ENCODE measurements at places on chromosomes 12 and 14.

DNA sequence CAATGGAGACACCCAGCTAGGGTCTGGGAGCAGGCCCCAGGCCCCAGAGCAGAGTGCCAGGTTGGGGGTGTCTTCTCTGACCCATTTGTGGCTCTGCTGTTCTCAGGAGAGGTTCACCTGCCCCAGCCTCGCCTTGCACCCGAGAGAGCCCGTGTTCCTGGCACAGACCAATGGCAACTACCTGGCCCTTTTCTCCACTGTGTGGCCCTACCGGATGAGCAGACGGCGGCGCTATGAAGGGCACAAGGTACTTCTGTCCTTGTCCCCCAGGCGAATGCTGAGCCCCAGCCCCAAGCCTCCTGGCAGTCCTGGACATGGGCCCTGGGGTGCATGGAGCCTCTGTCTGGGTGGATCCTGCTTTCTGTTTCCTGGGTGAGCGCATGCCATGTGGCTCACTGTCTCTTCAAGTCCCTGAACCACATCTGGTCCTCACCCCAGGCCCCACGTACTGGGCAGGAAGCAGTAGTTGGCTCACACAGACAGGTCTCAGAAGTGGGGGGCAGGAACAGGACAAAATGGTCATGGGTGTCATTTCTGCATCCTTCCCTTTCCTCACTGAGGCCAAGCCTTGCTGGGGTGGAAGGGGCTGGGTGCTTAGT lies 58.2 kb downstream of the BEGAIN start:
- DNase-seq = no peak

GRCh38 chr12:7497661-7498060 lies 5.9 kb downstream of the CD163 start:
- DNase-seq = no peak

DNA sequence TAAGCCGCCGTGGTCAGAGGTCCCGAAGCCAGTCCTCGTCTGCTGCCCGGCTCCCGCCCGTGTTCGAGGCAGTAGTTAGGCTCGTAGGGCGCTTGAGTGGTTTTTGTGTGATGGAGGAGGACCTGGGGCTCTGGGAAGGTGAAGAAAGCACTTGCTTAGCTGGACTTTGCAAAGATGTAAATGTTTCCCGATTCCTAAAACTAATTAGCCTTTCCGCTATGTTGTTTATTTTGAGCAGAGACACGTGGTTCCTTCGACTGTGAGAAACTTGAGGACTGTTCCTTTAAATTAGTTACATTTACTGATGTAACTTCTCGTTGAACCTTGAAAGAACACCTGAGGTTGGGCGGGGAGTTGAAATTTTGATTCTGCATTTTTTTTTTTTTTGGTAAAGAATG lies 33.9 kb downstream of the MIA2 start:
- no peak for DNase-seq

DNA sequence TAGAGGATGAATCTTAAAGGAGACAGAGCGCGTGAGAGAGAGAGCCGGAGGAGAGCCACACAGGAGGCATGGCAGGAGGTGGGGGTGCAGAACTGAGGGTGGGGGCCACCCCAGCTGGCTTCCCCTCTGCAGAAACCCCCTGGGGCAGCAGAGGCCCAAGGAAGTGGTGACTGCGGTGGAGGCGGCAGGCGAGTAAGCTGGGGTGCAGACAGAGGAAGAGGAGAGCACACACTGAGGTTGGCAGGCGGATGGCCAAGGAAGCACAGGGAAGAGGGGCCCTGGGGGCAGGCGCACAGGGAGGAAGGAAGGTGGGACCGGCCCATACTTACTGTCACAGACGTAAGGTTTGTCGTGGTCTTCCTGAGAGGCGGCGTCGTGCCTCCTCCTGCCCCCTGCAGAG lies 179.8 kb downstream of the DPF3 start:
- no peak for DNase-seq

GRCh38 chr14:72664651-72665050 lies 229.2 kb downstream of the DPF3 start:
- DNase-seq = no peak

- DNase-seq = no peak
Observed at GRCh38 chr14:99289394-99290189, 17.6 kb upstream of the BCL11B start.

GRCh38 chr12:52838609-52839435 lies 4.7 kb upstream of the KRT79 start:
- DNase-seq = no peak

DNA sequence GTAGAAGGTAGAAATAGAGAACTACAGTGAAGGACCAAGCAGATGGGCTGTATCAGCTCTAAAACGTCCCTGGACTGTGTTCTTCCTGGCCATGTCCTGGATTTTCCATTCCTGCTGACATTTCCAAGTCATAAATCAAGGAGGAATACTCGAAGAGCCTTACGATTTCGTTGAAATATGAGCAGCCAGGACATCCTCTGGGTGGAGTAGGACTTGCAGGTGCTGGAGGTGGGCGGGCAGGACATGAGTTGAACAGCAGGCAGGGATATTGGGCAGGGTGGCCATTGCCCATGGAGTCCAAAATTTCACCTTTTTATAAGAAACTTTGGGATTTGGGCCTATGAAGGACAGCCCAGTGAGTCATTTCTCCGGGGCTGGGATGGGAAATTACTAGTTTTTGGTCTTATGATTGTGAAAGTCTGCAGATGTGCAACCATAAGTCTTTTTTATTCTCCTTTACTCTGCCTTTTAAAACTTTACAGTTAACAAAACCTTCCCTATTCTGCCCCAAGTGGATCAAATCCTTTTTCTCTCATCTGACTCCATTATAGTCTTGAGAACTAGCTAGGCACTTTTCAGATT lies 88.8 kb downstream of the TMX1 start:
- no peak for DNase-seq

GRCh38 chr12:114812384-114812783 lies 128.4 kb upstream of the TBX3 start:
- DNase-seq = no peak

- no peak for DNase-seq
Observed at GRCh38 chr14:93308686-93309345, 24.0 kb downstream of the BTBD7 start.

GRCh38 chr12:115320967-115321366 lies 637.0 kb upstream of the TBX3 start:
- no peak for DNase-seq

GRCh38 chr12:102990419-102990818 lies 32.9 kb downstream of the ASCL1 start:
- no peak for DNase-seq

DNA sequence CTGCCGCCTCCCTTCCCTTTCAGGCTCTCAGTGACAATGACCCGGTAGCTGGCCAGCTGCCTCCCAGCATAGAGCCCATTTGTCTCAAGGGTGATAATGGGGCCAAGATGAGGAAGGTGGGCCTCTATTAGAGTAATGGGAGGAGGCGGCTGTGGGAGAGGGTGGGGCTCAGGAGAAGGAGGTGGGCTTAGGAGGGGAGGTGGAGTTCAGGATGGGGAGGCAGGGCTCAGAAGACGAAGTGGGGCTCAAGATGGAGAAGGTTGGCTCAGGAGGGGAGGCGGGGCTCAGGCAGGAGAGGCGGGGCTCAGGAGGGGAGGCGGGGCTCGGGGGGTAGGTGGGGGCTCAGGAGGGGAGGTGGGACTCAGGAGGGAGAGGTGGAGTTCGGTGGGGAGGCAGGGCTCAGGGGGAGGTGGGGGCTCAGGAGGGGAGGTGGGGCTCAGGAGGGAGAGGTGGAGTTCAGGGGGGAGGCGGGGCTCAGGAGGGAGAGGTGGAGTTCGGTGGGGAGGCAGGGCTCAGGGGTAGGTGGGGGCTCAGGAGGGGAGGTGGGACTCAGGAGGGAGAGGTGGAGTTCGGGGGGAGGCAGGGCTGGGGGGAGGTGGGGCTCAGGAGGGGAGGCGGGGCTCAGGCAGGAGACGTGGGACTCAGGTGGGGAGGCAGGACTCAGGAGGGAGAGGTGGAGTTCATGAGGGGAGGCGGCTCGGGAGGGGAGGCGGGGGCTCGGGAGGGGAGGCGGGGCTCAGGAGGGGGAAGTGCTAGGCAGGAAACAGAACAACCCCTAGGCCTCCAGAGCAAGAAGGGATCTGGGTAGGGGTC lies 36.8 kb downstream of the IQSEC3 start:
- no peak for DNase-seq

- DNase-seq = no peak
Observed at GRCh38 chr12:109212460-109213115, 96.2 kb downstream of the ACACB start.

DNA sequence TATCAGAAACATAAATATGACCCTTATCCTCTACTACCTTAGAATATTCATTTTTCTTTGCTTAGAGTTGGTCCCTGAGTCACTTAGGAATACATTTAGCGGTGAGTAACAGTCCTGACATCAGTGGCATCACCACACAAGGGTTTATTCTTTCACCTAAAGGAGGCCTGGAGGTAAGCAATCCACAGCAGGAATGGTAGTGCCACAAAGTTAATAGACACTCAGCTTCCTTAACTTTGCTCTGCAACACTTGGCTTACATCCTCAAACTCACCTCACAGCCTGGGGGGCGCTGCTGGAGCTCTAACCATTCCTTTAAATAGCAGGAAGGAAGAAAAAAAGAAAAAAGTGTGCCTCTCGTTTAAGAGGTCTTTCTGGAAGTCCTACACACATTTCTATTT lies 29.1 kb downstream of the BBOF1 start:
- DNase-seq = no peak

- DNase-seq = no peak
Observed at GRCh38 chr12:92513231-92513730, 189.5 kb upstream of the PLEKHG7 start.

DNA sequence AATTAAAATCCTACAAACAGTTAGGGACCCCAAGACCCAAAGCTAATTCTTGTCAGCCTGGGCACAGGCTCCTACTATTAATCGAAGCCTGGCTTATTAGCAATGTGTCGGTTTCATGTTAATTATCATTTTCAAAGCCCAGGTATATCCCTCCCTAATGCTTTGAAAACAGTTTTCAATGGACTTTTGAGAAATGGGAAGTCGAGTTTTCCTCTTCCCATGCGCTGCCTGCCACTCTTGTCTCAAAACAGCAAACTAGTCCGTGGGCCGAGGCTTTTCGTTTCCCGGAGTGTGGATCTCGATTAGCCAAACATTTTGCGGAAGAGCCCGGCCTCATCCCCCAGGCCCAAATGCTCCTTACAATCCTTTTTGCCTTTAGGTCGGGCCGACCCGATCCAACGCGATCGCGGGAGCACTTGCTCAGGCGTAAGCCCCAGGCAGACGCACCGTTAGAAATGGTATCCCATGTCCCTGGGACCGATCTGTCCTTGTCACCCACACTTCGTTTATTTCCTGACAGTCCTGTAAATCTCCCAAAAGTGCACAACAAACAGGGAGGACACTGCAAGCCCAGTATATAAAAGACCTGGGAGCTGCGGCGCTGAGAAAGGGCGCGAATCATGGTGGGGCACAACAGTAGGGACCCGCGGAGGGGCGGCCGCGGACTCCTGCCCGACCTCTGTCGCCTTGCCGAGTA lies 1.5 kb downstream of the SIX6 start:
- DNase-seq = no peak

DNA sequence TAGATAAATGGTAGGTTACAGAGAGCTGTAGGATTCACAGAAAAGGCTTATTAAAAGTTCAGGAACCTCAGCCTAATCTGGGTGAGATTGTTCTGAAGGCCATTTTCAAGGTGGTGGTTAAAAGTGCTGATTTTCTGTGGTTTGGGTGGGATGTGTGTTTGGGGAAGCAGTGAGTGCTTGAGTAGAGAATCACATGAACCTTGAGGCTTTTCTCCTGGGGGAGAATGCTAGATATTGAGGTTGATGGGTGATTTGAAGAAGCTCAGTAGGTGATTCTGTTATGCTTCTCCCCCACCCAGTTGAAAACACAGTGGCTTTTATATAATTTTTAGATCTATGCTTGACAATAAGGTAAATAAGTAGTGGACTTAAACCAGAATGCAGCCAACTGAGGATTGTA lies 420.9 kb downstream of the PCNX1 start:
- DNase-seq = no peak

DNA sequence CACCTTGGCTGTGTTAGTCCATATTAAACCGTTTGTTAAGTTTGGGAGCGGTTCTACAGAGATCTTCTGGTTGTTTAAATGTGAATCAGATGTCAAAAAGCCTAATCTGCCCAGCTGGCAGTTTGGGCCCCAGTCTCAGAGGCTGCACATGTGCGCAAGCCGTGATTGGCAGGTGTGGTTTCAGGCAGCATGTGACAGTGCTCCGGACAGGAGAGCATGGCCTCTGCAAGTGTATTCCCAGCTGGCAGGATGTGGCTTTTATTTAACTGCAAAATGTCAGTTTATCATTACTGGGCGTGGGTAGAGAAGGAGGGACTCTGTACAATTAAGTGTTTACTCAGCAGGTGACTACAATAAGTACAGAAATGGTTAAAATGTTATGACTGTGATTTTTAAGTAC lies 77.5 kb downstream of the PELI2 start:
- no peak for DNase-seq

GRCh38 chr12:107379852-107380567 lies 286.7 kb upstream of the CRY1 start:
- no peak for DNase-seq

GRCh38 chr12:43148691-43149090 lies 403.3 kb downstream of the ADAMTS20 start:
- DNase-seq = no peak

DNA sequence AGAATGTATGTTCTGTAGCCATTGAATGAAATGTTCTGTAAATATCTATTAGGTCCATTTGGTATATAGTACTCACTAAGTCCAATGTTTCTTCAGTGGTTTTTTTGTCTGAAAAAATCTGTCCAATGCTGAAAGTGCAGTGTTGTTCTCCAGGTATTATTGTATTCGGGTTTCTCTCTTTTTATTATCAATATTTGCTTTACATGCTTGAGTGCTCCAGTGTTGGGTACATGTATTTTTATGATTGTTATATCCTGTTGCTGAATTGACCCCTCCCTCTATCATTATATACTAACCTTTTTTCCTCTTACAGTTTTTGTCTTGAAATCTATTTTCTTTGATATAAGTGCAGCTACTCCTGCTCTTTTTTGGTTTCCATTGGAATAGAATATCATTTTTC lies 382.2 kb downstream of the CCER1 start:
- DNase-seq = no peak

- DNase-seq = no peak
Observed at GRCh38 chr12:123242116-123242904, 9.1 kb downstream of the MTRFR start.

DNA sequence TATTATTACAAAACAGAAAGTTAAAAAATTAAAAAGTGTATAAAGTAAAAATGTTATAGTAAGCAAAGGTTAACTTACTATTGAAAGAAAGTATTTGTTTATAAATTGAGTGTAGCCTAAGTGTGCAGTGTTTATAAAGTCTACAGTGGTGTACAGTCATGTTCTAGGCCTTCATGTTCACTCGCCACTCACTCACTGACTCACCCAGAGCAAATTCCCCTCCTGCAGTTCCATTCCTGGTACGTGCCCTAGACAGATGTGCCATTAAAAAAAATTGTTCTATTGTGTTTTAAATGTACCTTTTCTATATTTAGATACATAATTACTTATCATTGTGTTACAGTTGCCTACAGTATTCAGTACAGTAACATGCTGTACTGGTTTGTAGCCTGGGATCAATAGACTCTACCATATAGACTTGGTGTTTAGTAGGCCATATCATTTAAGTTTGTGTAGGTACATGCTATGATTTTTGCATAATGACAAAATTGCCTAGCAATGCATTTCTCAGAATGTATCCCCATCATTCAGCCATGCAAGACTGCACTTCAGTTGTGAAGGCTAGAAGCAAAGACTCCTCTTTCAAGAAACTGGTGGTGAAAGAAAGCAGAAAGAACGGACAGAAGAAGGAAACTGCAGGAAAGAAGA lies 100.6 kb downstream of the DACT1 start:
- DNase-seq = no peak
